ENCODE measurements at places on chromosomes 11 and 22. TPM values are rescaled to one million over a fixed set of nuclear protein-coding genes. Genes with fewer than 3 reads are reported as not detected.

Gene DDI1
- not detected for total RNA-seq

Gene SOX6
- not detected for total RNA-seq

Gene GAL3ST1
- total RNA-seq, result not detected

Gene UCP3
- 3.6 TPM for total RNA-seq

Gene OR52L1
- total RNA-seq, result not detected

Gene MYOD1
- total RNA-seq, result not detected

Gene PRR33
- total RNA-seq, result not detected

Gene TTC36
- total RNA-seq, result 0.75 TPM

Gene OR8G1
- not detected for total RNA-seq

Gene APOBEC3C
- total RNA-seq, result 97.9 TPM

Gene BEST1
- not detected for total RNA-seq

Gene FXYD2
- total RNA-seq, result 1.3 TPM

Gene OR56A3
- total RNA-seq, result not detected

Gene LBHD1
- 20.7 TPM for total RNA-seq

Gene TREH
- total RNA-seq, result not detected

Gene INS
- not detected for total RNA-seq
